Activated CD8-positive, alpha-beta memory T cell treated with anti-CD3 and anti-CD28 coated beads for 4 hours (primary cell): ENCODE measurements at places on chromosomes 11 and 22.
A peak's percentile ranks its signal among the peaks of the same experiment; 100 is the strongest.

DNA sequence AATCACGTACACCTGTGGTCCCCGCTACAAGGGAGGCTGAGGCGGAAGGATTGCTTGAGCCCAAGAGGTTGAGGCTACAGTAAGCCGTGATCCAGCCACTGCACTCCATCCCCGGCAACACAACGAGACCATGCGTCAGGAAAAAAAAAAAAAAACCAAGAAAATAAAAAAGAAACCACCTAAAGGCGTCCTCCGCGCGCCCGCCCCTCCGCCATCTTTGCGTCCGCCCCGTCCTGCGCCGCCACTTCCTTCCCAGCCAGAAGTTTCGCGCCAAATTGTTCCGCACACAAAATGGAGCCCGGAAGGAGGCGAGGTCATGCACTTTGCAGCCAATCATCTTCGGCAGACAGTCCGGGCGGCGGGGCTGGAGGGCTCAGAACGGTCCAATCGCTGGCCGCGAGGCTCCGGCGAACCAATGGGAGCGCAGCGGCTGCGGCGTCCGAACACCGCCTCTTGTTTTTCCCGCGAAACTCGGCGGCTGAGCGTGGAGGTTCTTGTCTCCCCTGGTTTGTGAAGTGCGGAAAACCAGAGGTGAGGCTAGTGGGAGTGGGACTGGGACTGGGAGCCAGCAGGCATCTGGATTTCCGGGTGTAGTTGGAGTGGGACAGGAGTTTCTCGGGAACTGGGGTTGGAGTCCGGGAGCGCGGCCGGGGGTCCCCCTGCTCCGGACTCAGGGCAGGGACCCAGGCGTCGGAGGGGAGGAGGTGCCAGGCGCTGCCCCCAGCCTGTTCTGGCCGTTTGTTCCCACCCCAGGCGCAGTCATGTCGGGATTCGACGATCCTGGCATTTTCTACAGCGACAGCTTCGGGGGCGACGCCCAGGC, at the start of gene MCM5:
MCM5 (plus strand) TSS at position 463 of the 823 bp plus-strand sequence; CDS start at position 762, 299 bp downstream.
- peak; percentile 94 for DNase-seq

DNA sequence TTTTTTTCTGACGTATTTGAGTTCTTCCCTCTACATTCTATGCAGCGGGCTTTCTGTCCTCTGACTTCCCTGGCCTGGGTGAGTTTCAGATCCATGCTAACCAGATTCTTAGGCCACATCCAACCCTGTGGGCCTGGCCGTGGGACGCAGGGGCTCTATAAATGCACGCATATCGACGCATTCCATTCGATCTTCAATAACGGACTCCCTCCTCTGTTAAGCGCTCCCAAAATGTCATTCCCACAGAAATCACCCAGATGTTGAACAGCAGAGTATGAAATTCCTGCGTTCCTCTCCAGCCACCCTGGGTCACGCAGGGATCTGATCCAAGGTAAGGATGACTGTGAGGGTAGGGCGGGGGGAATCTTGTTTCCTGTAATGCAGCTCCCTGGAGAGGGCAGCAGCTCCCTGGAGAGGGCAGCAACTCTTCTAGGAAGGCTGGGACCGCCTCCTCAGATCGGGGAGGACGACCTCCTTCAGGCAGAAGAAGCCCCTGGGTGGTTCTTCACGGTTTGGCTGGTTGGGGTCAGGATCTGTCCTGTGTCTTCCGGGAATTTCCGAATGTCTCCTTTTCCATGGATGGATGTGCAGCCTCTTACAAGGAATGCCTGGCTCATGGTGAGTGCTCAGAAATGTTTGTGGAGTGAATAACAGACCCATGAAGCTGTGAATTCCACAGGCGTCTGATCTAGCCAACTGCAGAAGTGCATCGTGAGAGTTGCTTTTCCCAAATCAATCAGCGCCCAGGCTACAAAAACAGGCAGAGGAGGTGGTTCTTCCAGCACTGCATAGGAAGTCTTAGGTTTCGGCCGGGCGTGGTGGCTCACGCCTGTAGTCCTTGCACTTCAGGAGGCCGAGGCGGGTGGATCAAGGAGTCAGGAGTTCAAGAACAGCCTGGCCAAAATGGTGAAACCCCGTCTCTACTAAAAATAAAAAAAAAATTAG, 12.2 kb downstream of the MRGPRD start:
- no peak for DNase-seq

- DNase-seq, result no peak
Measured at GRCh38 chr22:36423461-36424404, 36.0 kb upstream of the MYH9 start.

GRCh38 chr11:93740031-93740729, 1.1 kb downstream of the TAF1D start:
- no peak for DNase-seq
